Caco-2 (cell line): ENCODE measurements at places on chromosomes 6 and 20. TPM values are rescaled to one million over a fixed set of nuclear protein-coding genes. Genes with fewer than 3 reads are reported as not detected.
A peak's percentile ranks its signal among the peaks of the same experiment; 100 is the strongest.

The GRM1 gene
- total RNA-seq: not detected in 2 replicates

The WFDC2 gene
- total RNA-seq: 14.3 and 16.9 TPM in 2 replicates

DNA sequence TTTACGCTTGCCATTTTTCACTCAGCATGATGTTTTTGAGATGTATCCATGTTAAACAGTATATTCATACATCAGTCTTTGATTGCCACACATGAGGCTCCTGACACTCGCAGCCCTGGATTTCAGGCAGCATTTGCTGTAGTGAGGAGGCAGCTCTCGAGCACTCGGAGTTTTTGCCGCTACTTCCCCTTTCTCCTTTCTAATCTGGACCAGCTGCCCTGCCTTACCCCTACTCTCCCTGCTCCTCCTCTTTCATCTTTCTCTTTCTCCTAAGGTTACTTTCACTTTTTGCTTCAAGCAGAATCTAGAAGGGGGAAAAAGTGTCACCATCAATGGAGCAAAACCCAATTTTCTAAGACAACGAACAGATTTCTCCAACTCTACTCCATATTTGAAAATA is 5.9 kb upstream of the CST3 start:
- peaks cover 14% of the 10 kb centered on the region for H3K4me1 ChIP-seq
- no peak overlapping the region for H3K27ac ChIP-seq
- DNase-seq: no peak

GRCh38 chr6:166586424-166587156 is at the start of gene RAMACL:
Gene RAMACL (minus strand): TSS chr6:166586678. CDS start chr6:166586477, 201 bp downstream.
- H3K36me3 ChIP-seq: no peaks in the 10 kb centered on the region
- H3K27ac ChIP-seq: no peak within 1 kb of the TSS
- H3K4me1 ChIP-seq: no peaks in the 10 kb centered on the region
- H3K27me3 ChIP-seq: no peaks in the 10 kb centered on the region
- DNase-seq: peak; percentile 76

GRCh38 chr20:44253528-44253927 is 6.4 kb downstream of the GDAP1L1 start:
- H3K27me3 ChIP-seq: no peaks in the 10 kb centered on the region
- no peaks in the 10 kb centered on the region for H3K36me3 ChIP-seq
- no peak overlapping the region for H3K4me3 ChIP-seq
- no peak for DNase-seq
- no peak overlapping the region for H3K27ac ChIP-seq
